DMS153 (cell line): ENCODE measurements at places on chromosomes 2 and 18.

DNA sequence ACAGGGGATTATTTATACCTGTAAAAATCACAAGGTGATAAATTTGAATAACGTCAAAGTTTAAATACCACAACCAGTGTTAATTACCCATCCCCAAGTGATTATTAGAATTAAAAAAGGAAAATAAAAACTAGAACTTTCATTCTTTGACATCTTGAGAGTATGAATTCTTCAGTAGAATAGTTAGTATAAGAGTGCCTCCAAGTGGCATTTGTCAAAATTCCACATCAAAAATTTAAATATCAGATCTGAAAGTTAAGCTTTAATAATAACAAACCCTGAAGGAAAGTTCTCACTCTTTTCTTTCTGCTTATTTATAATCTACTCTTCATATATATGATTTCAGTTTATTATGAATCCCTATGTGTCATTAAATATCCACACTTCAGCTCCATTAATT is 273.7 kb upstream of the KYNU start:
- no peak for DNase-seq

- DNase-seq = no peak
Measured at GRCh38 chr18:74631623-74632350, 34.1 kb downstream of the ZNF407 start.

DNA sequence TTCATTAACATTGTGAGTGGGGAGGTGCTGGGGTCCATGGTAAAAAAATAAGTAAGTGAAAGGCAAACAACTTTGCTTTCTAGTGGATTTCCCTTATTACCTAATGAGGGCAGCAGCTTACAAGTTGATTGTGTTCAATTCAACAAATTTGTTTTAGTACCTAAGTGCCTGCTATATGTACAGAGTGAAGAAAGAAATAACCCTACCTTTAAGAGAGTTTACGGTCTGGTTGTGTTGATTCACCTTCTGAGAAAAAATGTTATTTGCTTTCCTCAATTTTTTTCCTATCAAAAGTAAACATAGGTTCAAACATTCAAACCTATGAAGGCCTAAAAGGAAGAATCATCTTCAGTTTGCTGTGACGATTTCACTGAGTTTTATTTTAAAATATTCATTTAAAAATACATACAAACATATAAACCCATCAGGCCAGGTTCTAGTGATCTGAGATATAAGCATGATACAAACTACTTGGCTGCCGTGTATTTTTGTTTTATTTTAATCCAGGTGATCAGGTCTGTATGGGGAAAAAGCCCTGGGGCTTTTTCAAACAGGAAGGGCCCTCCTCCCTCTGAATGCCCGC is 1.5 kb upstream of the SPTBN1 start:
- no peak for DNase-seq

- DNase-seq = no peak
Measured at GRCh38 chr2:235377176-235377575, 116.7 kb upstream of the AGAP1 start.

- DNase-seq = no peak
Measured at GRCh38 chr2:163611557-163611906, 124.3 kb downstream of the FIGN start.

GRCh38 chr2:236552581-236553363 is 16.9 kb upstream of the ACKR3 start:
- DNase-seq = no peak

DNA sequence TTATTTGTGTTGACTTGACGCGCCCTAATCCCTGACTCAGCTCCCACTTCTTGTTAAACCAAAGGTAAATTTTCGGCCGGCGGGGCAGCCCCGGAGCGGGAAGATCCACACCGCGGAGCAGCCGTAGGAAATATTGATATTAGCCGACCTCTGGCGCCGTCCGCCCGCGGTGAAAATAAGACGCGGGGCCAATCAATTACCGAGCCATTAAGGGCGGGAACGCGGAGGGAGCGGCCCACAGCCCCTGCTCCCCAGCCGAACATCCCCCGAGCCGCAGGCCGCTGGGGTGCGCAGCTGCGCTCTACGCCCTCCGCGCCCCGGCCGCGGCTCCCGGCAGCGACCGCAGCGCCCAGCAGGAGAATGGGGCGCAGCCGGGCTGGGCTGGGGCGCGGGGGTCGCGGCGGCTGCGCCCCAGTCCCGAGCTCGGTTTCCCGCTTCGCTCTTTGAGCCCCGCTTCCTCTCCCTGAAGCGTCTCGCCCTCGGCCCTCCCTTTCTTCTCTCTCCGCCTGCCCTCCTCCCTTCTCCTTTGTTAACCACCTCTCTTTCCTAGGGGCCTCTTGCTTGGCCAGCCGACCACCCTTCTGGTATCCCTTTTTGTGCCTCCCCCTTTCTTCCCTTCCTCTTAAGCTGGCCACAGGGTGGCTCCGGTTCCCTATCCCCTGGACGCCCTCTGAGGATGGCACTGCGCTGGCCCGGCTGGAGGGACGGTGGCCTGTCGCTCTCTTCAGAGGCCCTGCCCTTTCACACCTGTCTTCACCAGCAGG is 40.9 kb downstream of the CELF4 start:
- DNase-seq = no peak
